ENCODE measurements at places on chromosomes 5 and 9.

DNA sequence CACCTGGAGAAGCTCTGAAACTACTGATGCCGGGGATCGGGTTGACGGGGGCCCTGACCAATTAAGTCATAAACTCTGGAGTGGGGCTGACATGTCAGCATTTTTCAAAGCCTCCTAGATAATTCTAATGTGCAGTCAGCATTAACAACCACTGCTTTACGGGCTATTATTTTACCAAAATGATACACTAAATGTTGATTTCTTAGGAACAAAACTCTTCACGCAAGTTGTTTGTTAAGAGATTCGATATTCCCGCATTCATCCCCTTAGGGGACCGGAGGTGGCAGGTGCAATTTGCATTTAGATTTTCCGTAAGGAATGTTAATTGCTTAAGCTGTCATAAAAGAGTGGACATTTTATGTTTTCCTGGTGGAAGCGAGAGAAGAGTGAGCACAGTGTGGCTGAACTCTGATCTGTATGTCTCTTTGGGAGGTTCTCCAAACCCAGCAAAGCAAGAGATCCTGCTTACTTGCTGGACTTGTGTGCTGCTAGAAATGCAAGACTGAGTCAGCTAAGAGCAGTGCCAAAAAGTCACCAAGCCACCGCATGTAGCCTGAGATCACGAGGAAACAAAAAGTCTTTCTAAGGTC is 77.6 kb downstream of the UGCG start:
- DNase-seq: no peak

GRCh38 chr5:123538670-123539459 is 26.9 kb downstream of the CSNK1G3 start:
- no peak for DNase-seq

GRCh38 chr5:17365811-17366138 is 132.3 kb upstream of the TAF11L2 start:
- DNase-seq: no peak

- no peak for DNase-seq
Measured at GRCh38 chr5:139901251-139901575, 105.6 kb downstream of the PSD2 start.

DNA sequence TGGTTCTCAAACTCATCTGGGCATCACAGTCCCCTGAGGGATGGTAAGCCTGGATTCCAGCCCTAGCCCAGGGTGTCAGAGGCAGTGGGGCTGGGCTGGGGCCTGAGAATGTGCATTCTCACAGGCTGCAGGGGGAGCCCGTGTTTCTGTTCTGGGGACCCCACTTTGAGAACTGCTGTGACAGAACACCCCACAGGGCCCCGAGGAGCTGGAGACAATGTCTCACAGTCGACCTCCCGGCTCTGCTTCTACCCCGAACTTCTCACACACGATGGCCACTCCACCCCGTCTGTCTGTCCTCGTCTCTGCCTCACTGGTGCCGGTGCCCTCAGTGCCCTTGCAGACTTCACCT is 130.0 kb downstream of the CACNA1B start:
- DNase-seq: no peak
